ENCODE measurements at places on chromosomes 4 and X.

- peak; percentile 83 for DNase-seq
These were observed 96.2 kb downstream of the SOWAHB start for GRCh38 chr4:76801621-76802235.

DNA sequence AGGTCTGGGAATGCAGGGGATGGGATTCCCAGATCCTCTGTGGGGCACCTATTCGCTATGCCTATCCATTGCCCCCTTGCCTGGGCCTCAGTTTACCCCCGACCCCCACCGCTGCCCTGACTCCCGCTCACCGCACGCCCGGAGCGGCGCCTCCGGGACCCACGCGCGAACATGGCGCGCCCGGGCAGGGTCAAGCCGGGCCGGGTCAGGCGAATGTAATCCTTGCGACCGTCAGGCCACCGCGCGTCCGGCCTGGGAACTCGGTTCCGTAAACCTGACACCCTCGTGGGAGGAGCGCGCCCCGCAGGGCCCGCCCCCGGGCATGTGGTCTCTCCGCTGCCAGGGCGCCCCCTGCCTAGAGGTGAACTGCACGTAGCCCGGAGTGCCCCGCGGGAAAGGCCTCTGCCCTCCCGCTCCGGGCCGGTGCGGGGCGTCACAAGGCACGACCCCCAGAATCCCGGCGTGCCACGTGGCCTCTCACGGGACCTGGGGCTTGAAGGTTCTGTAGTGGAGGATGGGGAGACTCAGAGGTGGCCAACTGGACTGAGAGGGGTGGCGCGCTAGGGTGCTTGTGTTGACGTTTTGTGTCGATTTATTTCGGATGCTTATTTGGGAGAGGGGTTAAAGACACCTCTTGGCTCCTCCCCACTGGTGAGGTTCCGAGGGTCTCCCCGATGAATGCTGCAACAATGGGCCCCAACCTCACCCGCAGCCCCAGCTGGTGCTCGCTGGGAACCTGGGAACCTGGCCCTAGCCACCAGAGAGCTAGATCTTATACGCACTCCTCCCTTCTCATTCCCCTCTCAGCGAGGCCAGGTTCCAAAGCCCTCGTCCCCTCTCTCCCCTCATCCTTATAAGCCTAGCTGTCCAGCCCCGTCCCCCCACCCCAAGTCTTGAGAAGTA is at the start of gene PRICKLE3:
TSS of gene PRICKLE3 (minus strand) at position 249 of the 903 bp plus-strand sequence. CDS start at position 173, 76 bp downstream.
- peak; percentile 55 for DNase-seq

DNA sequence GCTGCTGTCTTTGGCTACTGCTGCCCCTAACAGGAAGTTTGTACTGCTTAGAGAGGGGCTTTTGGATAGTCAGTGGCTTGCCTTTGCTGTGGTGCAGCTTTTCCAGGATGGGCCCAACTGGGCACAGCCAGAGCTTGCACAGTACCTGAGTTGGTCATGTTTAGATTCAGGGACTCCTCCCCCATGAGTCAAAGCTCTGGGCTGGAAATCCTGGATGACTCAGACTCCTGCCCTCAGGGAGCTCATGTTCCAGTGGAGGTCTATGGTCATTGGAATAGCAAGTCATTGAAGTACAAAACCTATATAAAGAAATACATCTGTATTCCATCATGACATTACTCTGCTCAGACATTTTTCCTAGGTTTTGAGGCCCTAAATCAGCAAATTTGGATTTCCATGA is 66.7 kb upstream of the PJA1 start:
- DNase-seq = no peak

DNA sequence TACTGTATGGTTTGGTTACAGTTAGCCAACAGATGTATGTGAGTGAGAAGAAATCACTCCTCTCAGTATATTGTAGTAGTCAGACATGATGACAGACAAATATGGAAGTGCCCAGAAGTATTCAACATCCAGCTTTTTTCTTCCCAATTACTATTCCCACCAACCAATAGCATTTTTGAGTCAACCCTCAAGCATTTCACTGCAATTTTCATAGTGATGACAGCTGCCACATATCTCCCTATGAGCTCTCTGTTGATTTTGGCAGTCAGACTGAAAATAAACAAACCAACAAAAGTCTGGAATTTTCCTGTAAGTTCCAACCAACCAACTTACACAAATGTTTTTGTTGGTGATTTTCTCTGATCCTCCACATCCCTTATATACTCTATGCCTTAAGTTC is 8.2 kb upstream of the TRAM1L1 start:
- DNase-seq = peak; percentile 74

GRCh38 chr4:8248091-8248490 is 21.5 kb upstream of the HTRA3 start:
- no peak for DNase-seq

DNA sequence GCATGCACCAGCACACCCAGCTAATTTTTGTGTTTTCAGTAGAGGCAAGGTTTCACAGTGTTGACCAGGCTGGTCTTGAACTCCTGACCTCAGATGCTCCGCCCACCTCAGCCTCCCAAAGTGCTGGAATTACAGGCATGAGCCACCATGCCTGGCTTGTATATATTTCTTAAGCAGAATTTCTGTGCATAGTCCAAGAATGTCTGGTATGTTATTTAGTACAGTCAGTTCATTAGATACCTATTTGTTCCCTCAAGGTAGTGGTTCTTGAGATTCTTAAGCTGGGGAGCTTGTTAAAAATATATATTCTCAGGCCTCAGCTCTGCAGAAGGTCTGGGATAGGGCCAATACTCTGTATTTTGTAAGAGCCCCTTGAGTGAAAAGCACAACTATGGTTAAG is 4.6 kb upstream of the SERTM2 start:
- DNase-seq = peak; percentile 4

DNA sequence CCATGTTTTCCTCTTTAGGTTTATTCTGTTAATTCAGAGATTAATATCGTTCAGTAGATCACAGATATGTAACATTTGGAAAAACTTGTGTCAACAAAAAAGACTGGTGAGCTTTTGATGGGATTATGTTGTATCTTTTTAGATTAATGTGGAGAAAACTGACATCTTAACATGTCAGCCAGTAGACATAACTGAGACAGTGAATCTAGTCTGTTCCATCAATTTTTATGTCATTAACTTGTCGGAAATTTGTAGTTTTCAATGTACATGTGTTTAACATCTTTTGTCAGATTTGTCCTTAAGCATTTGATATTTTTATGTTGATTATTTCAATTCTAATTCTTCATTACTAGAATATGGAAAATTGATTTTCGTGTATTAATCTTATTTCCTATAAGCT is 42.0 kb downstream of the APELA start:
- no peak for DNase-seq

DNA sequence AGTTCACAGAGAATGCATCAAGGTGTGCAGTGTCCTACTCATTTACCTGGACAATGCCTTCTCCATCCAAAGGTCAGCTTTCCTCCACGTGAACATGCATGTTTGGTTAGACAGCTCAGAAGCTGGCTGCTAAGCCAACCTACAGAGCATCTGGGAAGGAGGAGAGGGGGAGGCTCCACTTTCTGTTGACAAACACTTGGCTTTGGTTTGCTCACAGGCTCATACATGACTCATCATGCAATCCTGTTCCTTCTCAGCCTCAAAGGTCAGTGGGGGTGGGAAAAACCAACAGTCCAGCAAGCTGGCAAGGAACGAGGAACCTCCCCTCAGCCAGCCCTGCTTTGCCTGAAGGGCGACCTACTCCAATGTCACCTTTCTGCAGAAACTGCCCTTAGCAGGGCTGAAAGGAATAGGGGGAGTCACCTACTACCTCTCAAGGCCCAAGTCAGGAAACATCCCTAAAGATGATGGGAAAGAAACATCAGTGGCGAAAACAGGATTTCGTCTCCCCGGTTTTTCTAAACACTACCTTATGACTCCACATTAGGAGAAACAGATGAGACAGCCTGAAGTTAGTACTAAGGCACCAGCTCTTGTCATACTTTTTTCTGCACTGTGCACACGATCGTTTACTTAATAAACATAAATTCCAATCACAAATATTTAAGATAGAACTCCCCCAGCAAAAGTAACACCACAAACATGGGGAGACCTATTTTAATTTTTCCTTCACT is 37.9 kb downstream of the RELL1 start:
- DNase-seq = peak; percentile 58

DNA sequence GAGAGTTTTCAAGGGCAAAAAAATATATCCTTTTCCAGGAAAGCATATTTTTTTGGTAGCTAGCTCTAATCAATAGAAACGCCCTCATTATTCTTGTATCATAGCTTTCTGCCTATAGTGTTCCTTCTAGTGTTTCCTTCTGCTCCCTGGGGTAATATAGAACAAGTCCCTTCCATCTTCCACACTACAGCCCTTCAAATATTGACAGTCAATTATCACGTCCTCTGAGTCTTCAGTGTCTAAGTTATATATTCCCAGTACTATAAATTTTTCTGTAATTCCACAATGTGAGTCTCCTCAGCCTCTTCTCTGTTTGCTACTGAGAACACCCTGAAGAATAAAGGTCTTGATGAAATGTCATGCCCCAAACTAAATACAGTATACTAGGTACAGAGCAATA is 1088.0 kb upstream of the PCDH7 start:
- DNase-seq = no peak

DNA sequence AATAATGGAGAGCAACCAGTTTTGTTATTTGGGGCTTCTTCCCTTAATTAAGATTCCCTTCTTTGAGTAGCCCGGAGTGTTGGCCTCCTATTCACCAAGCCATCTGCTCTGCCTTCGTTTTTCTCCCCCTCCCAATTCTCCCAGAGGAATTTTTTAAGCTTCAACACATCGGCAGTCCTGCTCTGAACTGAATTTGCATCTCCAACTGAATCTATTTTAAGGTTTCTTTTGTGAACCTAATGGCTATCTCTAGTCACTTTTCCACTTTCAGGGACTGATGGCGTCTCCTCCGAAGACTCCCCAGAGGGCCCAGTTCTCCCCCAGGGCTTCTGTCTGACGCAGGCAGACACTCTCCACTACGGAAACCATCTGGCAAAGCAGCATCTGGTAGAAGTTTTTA is 280.2 kb downstream of the ADGRA3 start:
- no peak for DNase-seq

DNA sequence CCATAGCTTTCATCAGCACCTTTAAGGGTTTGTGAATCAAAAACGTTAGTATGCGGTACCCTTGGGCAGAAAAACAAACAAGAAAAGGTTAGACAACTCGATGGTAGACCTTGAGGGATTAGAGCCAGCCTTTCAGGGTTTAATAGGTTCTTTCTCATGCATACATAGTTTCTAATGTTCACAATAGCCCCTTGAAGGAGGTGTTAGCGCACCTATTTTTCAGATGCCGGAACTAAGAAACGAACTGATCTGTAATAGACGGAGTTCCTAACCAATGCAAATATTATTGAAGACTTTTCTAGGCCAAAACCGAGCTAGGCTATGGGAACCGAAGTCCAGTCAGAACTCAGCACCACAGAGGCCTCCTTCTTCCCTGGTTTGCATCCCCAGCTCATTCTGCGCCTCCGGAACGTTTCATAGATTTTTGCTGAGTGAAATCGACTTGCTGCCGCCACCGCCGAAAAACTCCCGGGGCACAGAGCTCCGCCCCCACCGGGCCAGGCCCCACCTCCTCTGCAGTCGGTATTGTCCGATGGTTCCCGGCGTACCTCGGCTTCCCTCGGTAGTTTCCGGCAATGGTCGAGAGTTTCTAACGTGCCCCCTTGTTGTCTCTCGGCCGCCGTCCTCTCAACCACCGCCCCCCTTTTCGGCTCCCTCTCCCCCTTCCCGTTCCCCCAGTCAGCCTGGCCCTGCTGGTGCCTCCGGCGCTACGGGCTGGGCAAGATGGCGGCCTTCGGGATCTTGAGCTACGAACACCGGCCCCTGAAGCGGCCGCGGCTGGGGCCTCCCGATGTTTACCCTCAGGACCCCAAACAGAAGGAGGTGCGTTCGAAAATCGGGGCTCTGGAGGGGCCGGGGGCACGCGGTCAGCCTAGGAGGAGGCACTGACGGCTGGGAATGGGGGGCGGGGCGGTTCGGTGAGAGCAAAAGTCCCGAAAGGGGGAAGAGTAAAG is at the start of gene MED12:
TSS of gene MED12 (plus strand) at position 565 of the 953 bp plus-strand sequence. CDS start at position 724, 159 bp downstream.
- DNase-seq = peak; percentile 83

DNA sequence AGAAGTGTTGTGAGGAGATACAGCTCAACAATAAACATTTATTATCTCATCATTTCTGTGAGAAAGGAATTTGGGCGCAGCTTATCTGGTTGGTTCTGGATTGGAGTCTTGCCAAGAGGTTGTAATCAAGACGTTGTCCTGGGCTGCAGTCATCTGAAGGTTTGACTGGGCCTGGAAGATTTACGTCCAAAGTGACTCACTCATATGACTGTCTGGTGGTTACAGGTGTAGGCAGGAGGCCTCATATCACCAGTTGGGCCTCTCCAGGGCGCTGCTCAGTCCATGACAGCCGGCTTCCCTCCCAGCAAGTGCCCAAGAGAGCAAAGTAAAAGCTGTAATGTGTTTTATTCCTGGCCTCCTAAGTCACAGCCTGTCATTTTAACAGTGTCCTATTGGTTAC is 106.3 kb downstream of the USP46 start:
- DNase-seq = no peak
